ENCODE measurements at places on chromosomes 13 and 19.

DNA sequence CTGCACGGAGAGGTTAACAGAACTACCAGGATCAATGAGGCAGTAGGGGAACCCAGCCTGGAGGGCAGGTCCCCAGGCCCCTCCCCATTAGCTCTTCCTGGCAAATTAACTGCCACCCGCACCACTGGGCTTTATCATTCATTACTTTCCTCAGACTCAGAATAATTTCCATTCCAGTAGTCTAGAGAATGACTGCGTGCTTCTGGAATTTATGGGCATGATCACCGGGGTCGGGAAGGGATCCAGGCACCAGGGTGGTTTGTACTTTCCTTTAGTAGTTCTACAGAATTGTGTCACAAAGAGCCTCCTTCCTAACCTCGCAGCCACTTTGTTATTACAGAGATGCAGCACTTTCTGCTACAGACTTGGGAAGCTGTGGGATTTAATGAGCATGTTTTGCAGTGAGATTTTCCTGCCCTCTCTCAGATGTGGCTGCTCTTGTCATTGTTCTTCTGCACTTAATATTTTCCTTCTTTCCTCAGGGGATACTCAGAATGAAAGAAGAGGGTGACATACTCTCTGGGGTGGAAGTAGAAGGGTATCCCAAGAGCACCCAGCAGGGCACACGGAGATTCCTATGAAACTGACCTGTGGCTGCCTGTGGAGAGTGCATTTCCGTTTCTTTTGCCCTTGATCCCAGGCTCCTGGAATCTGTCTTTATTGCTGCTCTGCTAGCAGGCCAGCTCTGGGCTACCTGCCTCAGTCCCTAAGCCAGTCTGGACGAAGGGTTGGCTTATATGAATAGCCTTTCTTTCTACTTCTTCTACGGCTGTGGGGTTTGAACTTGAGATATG, 285.0 kb upstream of the SLC10A2 start:
- DNase-seq = no peak

GRCh38 chr13:80685942-80686341, 345.0 kb upstream of the SPRY2 start:
- no peak for DNase-seq

GRCh38 chr13:30648522-30649012, 30.8 kb downstream of the USPL1 start:
- DNase-seq = no peak

DNA sequence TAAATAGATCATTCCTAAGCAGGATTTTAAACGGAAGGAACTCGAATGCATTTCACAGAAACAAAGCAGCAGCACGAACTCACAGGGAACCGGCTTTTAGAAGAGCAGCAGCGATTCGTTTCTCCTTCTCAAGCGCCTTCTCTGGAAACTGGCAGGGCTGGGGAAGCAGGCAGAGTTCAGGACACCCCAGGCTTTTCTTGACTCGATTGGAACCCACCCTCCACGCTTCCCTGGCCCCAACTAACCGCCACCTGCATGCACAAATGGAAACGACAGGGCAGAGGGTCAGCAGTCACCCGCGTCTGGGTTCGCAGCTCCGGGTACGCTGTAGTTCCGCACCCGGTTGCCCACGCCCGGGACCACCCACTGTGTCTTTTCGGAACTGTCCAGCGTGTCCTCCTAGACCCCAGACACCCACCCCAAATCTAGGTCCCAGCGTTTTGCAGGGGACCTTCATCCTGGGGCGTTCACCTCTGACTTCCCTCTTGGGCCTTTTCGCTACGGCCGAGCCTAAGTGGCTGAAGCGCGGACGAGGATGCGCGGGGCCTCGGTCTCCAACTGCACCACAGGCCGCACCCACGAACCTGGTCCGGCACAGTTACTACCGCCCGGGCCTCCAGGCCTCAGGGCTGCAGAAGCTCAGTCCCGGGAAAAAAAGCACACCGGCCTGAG, 500 bp downstream of the ZFP30 start:
- peak; percentile 71 for DNase-seq

- DNase-seq = no peak
These were observed 20.9 kb downstream of the FCHO1 start for GRCh38 chr19:17772172-17772571.

GRCh38 chr19:3162418-3163229, 15.9 kb upstream of the S1PR4 start:
- DNase-seq = peak; percentile 56

GRCh38 chr19:45164577-45165335, 4.0 kb upstream of the NKPD1 start:
- peak; percentile 78 for DNase-seq

DNA sequence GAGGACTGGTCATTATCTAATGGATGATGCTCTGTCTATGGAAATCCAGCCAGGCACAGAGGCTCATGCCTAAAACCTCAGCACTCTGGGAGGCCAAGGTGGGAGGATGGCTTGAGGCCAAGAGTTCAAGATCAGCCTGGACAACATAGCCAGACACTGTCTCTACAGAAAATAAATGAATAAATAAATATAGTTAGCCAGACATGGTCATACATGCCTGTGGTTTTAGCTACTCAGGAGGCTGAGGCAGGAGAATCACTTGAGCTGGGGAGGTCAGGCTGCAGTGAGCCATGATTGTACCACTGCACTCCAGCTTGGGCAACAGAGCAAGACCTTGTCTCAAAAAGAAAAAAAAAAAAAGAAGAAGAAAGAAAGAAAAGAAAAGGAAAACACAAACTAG, 234.7 kb downstream of the TSHZ3 start:
- no peak for DNase-seq

DNA sequence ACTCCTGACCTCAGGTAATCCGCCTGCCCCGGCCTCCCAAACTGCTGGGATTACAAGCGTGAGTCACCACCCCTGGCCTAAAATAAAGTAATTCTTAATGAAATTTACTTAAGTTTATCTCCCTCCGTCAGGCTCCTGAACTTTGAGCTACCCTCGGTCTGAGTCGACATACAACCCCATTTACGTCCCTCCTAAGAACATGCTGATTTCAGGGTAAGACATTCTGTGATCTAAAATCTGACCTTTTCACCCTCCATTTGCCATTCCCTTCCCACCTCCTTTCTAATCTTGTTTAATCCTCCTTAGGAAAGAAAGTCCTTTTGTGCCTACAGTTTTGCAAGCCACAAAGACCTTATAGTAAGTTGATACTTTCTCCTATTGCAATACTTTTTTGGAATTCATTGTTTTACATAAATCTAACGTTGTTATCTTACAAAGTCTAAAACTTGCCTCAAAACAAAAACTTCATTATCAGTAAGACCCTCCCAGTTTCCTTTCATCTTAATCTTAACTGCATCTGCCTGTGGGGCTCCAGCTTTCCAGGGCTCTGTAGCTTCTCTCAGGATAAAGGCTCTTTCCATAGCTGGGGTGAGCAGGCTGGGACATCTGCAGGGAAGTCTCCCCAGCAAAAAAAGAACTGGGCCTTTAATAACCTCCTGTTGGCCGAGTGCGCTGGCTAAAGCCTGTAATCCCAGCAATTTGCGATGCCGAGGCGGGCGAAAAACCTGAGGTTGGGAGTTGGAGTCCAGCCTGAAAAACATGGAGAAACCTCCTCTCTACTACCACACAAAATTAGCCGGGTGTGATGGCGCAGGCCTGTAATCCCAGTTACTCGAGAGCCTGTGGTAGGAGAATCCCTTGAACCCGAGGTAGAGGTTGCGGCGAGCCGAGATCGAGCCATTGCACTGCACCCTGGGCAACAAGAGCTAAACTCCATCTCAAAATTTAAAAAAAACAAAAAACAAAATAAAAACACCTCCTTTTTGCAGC, 143.1 kb downstream of the ZNF737 start:
- peak; percentile 46 for DNase-seq

GRCh38 chr13:22964245-22964966, 216.4 kb upstream of the SGCG start:
- DNase-seq = no peak

GRCh38 chr19:13881692-13882418, 4.9 kb downstream of the NANOS3 start:
- DNase-seq = peak; percentile 85

DNA sequence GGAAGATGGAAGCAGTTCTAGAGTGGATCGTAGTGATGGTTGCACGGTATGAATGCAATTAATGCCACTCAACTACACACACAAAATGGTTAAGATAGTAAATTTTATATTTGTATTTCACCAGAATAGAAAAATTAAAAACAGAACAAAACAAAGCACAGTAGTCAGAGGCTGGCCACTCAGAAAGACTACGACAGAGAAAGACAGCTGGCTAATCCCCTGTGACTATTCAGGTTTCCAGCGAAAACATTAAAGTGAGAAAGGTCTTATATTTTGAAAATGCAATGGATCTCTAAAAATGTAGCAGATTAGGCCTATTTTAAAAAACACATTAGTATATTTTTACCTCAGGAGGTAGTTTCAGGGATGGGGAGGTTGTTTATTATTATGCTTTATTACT, 131.3 kb upstream of the POSTN start:
- DNase-seq = no peak

DNA sequence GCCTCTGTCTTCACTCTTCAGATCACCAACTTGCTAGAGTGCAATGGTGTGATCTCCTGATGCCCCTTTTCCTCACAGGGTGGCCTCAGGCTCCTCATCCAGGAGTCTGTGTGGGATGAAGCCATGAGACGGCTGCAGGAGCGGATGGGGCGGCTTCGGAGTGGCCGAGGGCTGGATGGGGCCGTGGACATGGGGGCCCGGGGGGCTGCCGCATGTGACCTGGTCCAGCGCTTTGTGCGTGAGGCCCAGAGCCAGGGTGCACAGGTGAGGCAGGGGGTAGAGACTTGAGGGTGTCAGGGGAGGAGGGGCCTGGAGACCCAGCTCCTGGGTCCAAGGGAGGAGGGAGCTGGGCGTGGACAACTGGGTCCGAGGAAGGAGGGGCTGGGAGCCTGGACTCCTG, 9.5 kb downstream of the ALDH16A1 start:
- no peak for DNase-seq

DNA sequence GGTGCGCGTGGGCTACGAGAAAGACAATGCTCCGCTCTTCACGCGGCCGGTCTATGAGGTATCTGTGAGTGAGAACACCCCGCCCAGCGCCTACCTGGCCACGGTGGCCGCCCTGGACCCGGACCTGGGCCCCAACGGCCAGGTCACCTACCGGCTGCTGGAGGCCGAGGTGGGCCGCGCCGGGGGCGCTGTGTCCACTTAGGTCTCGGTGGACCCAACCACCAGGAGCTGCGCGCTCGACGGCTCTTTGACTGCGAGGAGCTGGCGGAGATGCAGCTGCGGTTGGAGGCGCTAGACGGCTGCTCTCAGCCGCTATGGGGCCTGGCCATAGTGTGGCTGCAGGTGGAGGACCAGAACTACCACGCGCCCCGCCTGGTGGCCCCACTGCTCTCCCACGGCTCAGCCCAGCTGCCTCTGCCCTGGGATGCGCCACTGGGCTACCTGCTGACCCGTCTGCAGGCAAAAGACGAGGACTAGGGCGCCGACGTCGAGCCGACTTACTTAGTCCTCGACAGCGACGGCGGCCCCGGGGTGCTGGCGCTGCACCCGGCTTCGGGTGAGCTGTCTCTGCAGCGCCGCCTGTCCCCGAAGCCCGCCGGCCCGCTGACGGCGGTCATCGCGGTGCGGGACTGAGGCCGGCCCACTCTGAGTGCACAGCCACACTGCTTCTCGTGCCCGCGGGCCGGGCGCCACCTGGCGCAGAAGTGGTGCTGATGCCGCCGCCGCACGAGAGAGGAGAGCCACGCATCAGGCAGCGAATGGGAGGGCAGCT, 173.0 kb downstream of the OLFM4 start:
- DNase-seq = peak; percentile 36

- DNase-seq = peak; percentile 12
These were observed 32.2 kb upstream of the ARGLU1 start for GRCh38 chr13:106599875-106600797.

DNA sequence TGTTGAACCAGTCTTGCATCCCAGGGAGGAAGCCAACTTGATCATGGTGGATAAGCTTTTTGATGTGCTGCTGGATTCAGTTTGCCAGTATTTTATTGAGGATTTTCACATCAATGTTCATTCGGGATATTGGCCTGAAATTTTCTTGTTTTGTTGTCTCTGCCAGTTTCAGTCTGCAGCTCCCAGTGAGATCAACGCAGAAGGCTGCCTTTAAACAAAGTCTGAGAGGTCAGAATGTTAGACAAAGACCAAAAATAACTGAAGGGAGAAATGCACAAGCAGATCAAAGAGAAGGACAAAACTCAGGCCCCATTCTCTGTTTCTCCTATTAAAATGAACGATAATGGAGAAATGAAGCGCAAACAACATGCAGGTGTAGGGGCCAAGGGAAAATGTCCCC, 170.4 kb downstream of the NHLRC3 start:
- DNase-seq = no peak

GRCh38 chr13:71492346-71492871, 374.6 kb downstream of the DACH1 start:
- DNase-seq = no peak

DNA sequence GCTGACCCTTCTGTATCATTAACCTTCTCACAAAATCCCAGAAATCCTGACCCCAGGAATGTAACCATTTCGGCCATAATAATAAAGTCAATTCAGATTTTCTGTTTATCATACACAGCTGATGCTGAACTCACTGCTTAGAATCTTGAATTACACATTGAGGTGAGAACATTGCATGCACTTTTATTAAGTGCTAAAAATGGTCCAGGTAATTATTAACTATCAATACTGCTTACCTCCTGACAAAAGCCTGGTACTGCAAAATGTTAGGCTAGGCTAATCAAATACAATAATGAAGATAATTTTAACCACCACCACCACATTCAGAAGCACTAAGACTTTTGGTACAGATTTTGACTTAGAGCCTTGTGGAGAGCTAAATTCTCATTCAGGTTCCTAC, 36.1 kb downstream of the KLF12 start:
- no peak for DNase-seq

DNA sequence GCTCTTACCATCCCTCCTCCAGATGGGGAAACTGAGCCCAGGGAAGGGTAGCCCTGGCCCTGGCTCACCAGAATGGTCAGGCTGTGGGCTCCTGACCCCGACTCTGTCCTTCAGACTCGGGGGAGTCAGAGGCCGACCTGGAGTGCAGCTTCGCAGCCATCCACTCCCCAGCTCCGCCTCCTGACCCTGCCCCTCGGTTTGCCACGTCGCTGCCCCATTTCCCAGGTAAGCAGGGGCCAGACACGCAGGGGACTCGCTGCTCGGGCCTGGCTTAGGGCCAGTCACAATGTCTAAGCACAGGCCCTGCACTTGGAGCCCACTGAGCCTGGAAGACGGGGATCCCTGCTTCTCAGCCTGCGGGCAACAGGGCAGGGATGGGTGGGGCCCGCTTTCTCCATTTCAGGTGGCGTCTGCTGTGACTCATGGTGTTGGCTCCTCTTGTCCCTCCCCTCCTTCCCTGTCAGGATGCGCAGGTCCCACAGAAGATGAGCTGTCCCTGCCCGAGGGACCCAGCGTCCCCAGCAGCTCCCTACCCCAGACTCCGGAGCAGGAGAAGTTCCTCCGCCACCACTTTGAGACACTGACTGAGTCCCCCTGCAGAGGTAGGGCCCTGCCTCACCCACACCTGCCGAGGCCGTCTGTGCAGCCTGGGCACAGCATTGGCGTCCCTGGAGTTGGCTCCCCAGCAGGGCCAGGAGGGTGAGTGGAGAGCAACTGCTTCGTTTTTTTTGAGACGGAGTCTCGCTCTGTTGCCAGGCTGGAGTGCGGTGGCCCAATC, 9.2 kb upstream of the OVOL3 start:
- no peak for DNase-seq

GRCh38 chr19:12706332-12706718, 9.9 kb upstream of the FBXW9 start:
- DNase-seq = no peak

- DNase-seq = no peak
These were observed 7.0 kb downstream of the AP2A1 start for GRCh38 chr19:49773663-49774350.

Data from GM23248 (cell line).